ENCODE measurements at places on chromosomes 12 and 14.

- DNase-seq, result no peak
Measured at GRCh38 chr14:94560751-94561655, at the start of gene SERPINA4. Gene SERPINA4, plus strand, starts transcription at chr14:94561442. Its CDS starts 2,041 bp downstream, at chr14:94563483.

DNA sequence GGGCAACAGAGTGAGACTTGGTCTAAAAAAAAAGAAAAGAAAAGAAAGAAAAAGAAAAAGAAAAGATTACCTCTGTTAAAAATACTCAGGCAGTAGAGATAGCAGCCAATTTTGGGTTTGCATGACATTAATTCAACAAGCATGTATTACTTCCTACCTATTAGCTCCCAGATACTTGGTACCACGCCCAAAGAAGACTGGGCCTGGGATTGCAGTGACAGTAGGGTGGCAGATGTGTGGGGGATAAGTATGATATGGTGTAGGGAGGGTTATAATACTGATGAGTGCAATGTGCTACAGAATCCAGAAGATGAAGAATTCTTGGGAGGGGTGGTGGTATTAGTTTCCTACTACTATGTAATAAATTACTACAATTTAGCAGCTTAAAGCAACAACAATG is 46.4 kb upstream of the FOS start:
- no peak for DNase-seq

- no peak for DNase-seq
Measured at GRCh38 chr14:30179381-30180130, 251.9 kb upstream of the PRKD1 start.

- DNase-seq, result no peak
Measured at GRCh38 chr12:121804417-121805111, 755 bp downstream of the SETD1B start.

DNA sequence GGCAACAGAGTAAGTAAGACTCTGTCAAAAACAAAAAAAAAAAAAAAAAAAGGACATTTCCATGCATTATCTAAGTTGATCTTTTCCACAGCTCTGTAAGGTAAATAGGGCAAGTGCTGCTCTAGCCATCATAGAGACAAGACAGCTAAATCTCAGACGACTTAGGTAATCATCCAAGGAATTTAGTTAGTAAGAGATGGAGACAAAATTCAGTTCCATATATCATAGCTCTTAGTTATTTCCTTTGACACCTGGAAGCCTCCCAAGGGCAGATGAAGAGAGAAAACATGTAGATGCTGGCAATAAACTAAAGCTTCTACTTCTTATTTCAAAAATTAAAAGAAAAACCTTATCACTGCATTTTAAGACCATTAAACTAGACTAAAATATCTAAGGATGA is 48.7 kb downstream of the ST8SIA1 start:
- DNase-seq, result no peak

- DNase-seq, result no peak
Measured at GRCh38 chr12:103114296-103115055, 157.0 kb downstream of the ASCL1 start.

DNA sequence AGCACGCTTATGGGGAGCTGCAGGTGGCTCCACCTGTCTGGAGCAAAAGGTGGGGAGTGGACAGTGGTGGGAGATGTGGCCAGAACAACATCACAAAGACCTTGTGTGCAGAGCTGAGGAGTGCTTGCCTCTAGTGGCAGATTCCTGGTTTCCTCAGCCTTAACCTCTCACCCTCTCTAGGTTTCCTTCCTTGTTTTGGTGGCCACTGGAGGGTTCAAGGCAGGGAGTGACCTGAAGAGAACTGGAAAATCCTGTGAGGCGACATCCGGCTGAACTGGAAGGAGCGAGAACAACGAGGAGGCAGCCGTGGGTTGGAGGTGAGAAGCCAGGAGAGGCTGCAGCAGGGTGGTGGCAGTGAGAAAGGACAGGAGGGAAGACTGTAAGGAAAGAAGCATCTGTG is 6.3 kb upstream of the FLVCR2 start:
- DNase-seq, result no peak

All from C1 segment of cervical spinal cord (tissue), 14 donors.